ENCODE measurements at places on chromosomes 1 and 21. TPM values are rescaled to one million over a fixed set of nuclear protein-coding genes. Genes with fewer than 3 reads are reported as not detected.

DNA sequence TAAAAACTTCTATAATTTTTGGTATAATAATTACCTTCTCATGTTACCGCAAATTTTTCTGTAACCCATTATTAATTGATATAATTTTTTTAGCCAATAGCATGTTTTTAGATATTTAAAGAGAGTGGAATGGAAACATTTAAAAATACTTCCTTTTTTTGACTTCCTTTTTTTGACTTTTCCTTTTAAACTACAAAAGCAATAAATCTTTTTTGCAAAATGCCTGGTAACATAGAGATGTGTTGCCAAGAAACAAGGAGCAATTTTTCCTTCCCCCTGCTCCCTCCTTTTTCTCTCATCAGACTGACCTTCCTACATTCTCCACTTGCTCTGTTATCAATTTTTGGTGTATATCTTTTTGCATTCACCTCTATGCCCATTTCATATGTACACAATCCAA lies 666.2 kb downstream of the ADGRL2 start:
- no peak for DNase-seq

The CDC7 gene
- total RNA-seq, result 16.1 TPM

The AIRE gene
- total RNA-seq, result not detected

The KCNA3 gene
- 105 TPM for total RNA-seq

DNA sequence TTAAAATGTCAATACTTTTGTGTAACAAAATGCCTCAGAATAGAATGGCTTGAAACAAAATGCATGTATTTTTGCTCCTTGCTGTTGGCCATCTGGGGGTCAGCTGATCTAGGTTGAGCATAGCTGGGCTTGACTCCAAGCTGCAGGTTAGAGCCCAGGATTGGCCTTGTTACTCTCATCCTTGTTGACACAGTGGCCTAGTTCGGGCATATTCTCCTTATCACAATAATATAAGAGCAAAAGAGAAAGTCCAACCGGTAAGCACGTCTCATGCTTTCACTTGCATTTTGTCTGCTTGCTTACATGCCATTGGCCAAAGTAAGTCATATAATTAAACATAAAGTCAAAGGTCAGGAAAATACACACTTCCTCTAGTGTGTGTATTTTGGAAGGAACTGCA lies 456.2 kb downstream of the KCNT2 start:
- DNase-seq, result no peak

All from natural killer cell treated with Interleukin-12 subunit alpha and Interleukin-12 subunit beta and Interleukin-15 and Interleukin-18, amount 100 ng/mL, for 72 hours (primary cell).